ENCODE measurements at places on chromosomes 1 and 21.

- no peak for DNase-seq
Observed at GRCh38 chr1:39474810-39475209, 16.6 kb upstream of the BMP8A start.

DNA sequence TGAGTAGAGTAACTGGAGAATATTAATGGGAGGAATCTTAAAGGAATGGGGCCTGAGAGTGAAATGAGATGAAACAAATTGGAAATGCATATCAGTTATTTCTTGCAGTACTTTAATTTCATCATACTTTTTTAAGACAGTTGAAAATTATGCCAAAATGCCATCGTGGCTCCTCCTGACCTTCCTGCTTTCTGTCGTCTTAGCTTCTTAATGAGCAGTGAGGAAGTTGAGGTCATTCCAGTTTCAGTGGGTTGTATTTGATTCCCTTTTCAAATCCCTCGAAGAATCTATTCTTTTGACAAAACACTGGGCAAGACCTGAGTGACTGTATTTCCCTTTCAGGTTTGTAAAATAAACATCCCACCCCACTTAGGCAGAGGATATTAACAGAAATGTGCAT, 134.9 kb upstream of the MAP1LC3C start:
- DNase-seq = no peak

DNA sequence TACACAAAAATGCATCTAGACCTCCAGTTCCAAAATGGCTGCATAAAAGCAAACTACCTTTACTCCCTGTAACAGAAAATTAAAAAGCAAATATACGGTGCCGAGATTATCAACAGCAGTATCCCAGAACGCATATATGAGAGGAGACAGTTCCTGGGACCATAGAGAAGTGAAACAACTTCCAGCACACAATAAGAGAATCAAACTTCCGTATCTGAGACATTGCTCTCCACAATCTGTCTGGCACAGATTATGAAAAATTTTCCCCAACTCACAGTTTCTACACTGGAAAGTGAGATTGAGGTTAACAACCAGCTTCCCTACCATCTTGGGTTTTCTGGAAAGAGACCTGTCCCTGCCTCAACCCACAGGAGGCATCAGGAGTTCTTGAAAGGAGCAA, 47.2 kb upstream of the ST6GALNAC3 start:
- DNase-seq = no peak

DNA sequence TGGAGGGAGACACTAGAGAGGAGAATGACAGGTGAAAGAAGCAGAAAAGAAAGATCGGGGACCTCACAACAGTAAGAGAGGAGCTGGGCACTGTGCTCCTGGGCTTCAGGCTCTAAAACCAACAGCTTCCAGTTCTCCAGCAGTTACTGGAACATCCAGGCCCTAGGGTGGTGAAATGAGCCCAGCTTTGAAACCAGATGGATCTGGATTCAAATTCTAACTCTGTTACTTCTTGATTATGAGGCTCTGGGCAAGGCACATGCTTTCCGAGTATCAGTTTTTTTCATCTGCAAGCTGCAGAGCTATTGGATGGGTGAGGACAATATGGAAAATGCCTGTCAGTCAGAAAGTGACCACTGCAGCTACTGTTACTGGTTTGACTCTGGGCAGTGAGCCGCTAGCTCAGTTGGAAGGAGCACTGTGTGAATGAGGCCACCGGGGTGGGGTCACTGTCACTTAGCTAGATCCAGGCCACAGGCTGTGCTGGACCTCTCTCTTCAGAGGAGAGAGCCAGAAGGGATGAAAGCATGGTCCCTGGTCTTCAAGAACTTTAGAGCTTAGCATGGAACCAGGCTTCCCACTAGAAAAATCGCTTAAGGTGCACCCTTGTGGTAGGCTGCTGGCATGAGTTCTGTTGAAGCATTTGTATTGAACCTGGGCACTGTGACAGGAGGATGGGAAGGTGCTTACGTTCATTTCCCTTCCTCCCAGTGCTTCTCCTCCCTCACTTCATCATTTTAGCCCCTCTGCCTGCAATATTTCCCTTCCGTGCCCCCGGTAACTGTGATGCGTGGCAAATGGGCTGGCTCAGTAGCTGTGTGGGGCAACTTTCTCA, 12.2 kb downstream of the PLEKHO1 start:
- no peak for DNase-seq

Measured in stimulated activated CD4-positive, alpha-beta T cell treated with anti-CD3 and anti-CD28 coated beads, Interleukin-4, amount 100 ng/mL, for 1 hour (primary cell).